ENCODE measurements at places on chromosomes 1 and 21.

DNA sequence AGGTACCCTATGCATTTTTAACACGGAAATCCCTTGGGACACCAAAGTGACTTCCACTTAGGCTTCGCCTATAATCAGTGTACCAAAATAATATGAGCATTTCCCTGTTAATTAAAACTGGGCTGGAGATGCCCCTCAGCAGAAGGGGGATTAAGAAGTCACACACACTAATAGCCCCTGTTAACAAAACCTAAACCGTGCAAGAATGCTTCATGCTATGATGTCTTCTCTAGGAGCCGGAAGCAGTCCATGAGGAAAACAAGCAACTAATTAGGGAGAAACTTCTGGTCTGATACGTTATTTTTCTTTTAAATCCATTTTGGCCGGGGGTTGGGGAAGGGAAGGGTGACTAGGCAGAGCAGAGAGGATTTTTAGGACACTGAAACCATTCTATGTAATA, 123.4 kb downstream of the ESRRG start:
- H3K4me3 ChIP-seq: no peak overlapping the region
- no peaks in the 10 kb centered on the region for H3K4me1 ChIP-seq
- DNase-seq: no peak
- H3K27ac ChIP-seq: no peak overlapping the region

DNA sequence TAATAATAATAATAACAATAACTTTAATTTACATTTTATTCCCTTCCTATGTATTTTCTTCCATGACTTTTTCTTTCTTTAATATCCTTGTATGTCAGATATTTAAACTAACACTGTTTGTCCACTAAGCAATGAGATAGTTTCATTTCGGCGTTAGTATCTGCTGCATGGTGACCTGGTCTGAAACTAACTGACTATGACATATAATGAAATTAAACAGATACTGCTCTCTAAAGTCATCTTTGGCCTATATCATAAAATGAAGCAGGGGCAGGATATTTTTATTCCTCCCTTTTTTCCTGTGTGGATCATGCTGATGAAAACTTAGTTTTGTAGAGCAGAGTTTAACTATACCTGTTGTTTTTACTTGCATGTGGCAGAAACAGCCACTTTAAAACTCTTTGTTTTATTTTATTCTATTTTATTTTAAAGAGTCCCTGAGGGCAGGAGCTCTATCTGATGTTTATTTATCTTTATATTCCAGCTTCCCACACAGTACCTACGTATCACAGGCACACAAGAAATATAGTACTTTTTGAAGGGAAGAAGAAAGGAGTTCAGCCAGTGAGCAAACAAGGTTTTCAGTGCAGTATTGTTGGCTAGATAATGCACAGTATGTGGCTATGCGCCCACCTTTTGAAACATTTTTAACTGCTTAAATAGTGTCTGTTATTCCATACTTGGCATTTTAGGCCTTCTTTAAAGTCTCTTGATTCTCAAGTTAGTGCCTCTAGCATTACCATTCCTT, 165.6 kb downstream of the PHTF1 start:
- H3K4me1 ChIP-seq: no peaks in the 10 kb centered on the region
- H3K4me3 ChIP-seq: no peak overlapping the region
- no peak overlapping the region for H3K27ac ChIP-seq
- H3K36me3 ChIP-seq: no peaks in the 10 kb centered on the region
- no peak for DNase-seq
- H3K27me3 ChIP-seq: no peaks in the 10 kb centered on the region

DNA sequence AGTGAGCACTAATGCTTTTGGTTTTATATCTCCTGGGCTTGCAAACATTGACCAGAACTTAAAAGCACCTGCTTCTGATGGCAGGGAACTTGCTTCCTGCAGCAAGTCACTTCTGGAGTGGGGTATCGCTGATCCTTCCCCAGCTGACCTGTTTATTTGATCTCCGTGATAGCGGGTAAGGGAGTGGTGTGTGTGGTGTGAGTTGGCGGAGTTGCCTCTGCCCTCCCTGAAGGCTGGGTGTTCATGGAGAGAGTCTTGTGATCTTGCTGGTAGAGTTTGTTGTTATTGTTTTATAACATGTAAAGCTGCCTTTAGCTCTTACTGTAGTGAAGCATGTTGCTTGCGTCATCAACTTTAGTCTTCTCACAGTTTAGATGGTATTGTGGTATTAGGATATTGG, 3.9 kb downstream of the MFN2 start:
- no peaks in the 10 kb centered on the region for H3K36me3 ChIP-seq
- no peak for DNase-seq
- H3K27me3 ChIP-seq: no peaks in the 10 kb centered on the region
- H3K4me3 ChIP-seq: no peak overlapping the region

GRCh38 chr1:116110567-116111523, at the start of gene MAB21L3:
Gene MAB21L3 (plus strand): TSS chr1:116111399. CDS start chr1:116112616, 1,217 bp downstream.
- no peaks in the 10 kb centered on the region for H3K27me3 ChIP-seq
- no peak for DNase-seq
- H3K4me3 ChIP-seq: no peak within 1 kb of the TSS
- no peak within 1 kb of the TSS for H3K27ac ChIP-seq
- no peaks in the 10 kb centered on the region for H3K36me3 ChIP-seq
- no peaks in the 10 kb centered on the region for H3K4me1 ChIP-seq

DNA sequence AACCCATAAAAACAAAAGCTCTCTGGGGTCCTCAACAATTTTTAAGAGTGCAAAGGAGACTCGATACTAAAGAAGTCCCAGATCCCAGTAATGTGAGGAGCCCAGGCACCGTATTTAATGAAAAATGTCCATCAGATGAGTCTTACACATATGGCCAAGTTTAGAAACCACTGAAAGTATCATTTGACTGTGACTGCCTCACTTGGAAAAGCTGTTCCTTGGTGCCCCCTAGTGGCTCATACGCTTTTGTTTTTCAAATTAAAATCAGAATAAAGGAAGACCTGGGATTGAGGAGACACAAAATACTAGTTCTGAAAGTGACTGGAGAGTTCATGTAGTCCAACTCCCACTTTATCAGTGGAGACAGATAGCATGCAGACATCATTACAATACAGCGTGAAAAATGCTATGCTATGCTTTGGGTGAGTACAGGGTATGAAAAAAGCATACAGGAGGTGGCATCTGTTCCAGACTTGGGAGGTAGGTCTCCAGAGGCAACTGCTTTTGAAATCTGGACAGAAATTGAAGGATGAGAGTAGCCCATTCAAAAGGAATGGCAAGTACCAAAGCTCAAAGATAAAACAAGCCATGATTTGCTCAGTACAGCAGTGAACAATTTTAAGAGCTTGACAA, 33.8 kb downstream of the GDAP2 start:
- no peak overlapping the region for H3K27ac ChIP-seq
- H3K4me1 ChIP-seq: no peaks in the 10 kb centered on the region
- H3K4me3 ChIP-seq: no peak overlapping the region
- no peaks in the 10 kb centered on the region for H3K36me3 ChIP-seq

DNA sequence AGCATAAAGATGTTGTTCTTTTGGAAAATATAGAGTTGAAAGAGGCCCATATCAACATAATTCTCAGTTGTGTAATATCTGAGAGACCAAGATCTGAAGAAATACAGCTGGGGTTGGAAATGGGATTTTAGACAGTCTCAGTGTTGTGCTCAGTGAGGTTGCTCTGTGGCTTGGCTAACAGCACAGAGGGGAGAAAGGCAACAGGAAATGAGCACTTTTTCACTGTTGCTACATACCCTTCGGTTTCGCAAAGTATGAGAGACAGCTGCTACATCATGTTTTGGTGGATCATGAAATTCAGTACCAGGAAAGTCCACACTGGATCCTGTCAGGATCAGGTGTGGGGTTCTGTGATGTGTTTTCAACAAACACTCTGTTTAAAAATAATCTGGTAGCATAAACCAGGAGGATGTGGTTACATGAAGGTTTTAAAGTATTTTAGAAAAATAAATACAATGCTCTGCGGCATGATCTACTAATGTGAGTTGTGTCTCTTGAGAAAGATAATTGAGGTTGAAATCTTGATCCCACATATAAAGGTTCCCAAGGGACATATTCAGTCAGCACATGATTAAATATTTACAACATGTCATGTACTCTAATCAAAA, 7.0 kb upstream of the GPR88 start:
- H3K36me3 ChIP-seq: no peaks in the 10 kb centered on the region
- no peak overlapping the region for H3K27ac ChIP-seq
- DNase-seq: no peak
- H3K4me1 ChIP-seq: no peaks in the 10 kb centered on the region

GRCh38 chr1:229991104-229991513, 75.9 kb upstream of the GALNT2 start:
- DNase-seq: no peak
- H3K27ac ChIP-seq: no peak overlapping the region
- no peaks in the 10 kb centered on the region for H3K27me3 ChIP-seq
- H3K4me1 ChIP-seq: peaks cover 8% of the 10 kb centered on the region
- H3K36me3 ChIP-seq: no peaks in the 10 kb centered on the region

GRCh38 chr1:46057781-46058180, 74.6 kb downstream of the PIK3R3 start:
- H3K4me3 ChIP-seq: no peak overlapping the region
- DNase-seq: no peak
- no peaks in the 10 kb centered on the region for H3K4me1 ChIP-seq

DNA sequence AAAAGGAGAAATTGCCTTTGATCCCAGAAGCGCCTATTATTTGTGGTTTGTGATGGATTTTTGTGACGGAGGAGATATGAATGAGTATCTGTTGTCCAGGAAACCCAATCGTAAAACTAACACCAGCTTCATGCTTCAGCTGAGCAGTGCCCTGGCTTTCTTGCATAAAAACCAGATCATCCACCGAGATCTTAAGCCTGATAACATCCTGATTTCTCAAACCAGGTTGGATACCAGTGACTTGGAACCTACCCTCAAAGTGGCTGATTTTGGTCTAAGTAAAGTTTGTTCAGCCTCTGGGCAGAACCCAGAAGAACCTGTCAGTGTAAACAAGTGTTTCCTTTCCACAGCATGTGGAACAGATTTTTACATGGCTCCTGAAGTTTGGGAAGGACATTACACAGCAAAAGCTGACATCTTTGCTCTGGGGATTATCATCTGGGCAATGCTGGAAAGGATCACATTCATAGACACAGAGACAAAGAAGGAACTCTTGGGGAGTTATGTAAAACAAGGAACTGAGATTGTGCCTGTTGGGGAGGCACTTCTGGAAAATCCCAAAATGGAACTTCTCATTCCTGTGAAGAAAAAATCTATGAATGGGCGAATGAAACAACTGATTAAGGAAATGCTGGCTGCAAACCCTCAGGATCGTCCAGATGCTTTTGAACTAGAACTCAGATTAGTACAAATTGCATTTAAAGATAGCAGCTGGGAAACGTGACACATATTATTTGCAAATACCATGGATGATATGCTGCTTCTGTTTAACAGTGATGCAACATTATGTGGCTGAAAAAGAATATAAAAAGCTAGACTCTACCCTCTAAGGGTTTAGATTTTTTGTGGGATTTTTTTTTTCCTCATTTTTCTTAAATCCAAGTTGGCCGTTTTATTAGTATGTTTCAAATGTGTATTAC, 10.5 kb downstream of the PDIK1L start:
- no peak overlapping the region for H3K27ac ChIP-seq
- no peak overlapping the region for H3K4me3 ChIP-seq
- DNase-seq: no peak
- H3K27me3 ChIP-seq: no peaks in the 10 kb centered on the region
- H3K36me3 ChIP-seq: no peaks in the 10 kb centered on the region
- H3K4me1 ChIP-seq: no peaks in the 10 kb centered on the region

DNA sequence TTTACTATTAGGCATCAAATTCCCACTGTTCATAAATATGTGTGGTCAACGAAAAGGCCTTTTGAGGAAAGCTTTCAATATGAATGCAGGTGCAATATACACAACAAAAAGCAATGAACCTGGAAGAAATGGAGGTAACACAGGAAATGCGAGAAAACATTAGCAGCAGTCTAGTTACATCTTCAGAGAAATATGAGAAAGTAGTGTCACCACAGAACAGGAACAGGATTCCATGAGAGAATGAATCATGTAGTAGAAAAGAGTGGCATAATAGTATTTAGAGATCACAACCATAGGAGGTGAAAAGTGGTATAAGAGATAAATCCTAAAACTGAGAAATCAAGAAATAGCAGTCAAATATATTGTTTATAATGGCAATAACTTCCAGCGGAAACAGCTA, 103.7 kb downstream of the AK5 start:
- no peak overlapping the region for H3K27ac ChIP-seq
- H3K4me3 ChIP-seq: no peak overlapping the region
- no peaks in the 10 kb centered on the region for H3K27me3 ChIP-seq
- no peak for DNase-seq

- peak; percentile 79 for DNase-seq
- no peaks in the 10 kb centered on the region for H3K27me3 ChIP-seq
- no peaks in the 10 kb centered on the region for H3K4me1 ChIP-seq
- H3K4me3 ChIP-seq: no peak overlapping the region
- no peak overlapping the region for H3K27ac ChIP-seq
These were observed 60.6 kb downstream of the PTPRC start for GRCh38 chr1:198699167-198700015.

DNA sequence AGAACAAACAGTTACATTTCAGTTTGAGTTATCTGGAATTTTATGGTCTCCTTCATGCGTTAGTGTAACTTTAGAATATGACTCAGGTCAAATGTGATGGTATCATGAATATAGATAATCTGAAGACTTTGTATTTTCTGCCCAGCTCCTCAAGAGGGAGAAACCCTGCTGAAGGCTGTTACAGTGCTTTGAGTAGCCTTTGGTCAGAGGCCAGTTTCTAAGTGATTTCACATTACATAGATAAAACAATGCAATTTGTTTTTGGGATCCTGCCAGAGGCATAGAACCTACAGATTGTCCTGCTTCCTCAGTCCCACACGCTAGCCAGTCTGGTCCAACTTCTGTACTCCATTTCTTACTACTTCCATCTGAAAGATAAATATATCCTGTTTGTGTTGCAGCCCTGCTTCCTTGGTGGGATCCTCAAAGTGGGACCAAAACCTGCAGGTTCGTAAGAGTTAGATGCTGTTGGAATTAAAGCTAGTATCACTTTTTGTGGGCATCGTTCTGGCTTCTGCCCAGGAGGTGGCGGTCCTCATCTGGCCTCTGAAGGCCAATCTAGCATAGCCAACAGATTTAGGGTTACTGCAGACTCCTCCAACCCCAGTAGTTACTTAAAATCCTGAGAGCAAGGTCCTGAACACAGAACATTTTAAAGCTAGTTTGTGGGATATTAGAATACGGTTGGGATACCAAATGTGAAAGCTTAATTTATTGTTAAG, 645.8 kb upstream of the USP24 start:
- no peak overlapping the region for H3K4me3 ChIP-seq
- no peak for DNase-seq
- no peaks in the 10 kb centered on the region for H3K36me3 ChIP-seq
- no peaks in the 10 kb centered on the region for H3K4me1 ChIP-seq
- H3K27me3 ChIP-seq: no peaks in the 10 kb centered on the region
- no peak overlapping the region for H3K27ac ChIP-seq

DNA sequence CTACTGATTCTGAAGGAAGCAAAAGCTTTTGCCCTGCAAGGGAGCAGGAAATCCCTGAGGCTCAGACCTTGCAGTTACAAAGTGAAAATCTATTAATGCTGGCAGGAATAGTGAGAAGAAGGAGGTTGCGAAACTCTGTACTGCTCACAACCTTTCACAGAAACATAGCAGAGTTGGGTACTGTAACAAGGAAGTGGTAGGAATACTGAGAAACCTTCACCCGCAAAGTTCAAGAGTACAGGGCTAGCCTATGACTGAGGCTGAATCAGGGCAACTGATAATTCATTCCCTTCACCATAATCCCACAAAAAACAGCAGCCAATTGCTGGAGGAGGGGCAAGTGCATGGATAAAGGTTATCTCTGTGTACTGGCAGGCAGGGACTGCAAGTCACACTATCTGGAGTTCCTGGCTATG, 23.9 kb upstream of the KCTD3 start:
- peak; percentile 40 for DNase-seq
- H3K4me1 ChIP-seq: peaks cover 5% of the 10 kb centered on the region
- no peak overlapping the region for H3K4me3 ChIP-seq
- H3K27me3 ChIP-seq: no peaks in the 10 kb centered on the region
- no peaks in the 10 kb centered on the region for H3K36me3 ChIP-seq
